GM12878 (cell line): ENCODE measurements at places on chromosomes 2 and 18. TPM values are rescaled to one million over a fixed set of nuclear protein-coding genes. Genes with fewer than 3 reads are reported as not detected.

The ALK gene
- polyA plus RNA-seq = not detected in 2 replicates

The SATB2 gene
- polyA plus RNA-seq = not detected in 2 replicates

The SLC4A3 gene
- polyA plus RNA-seq = 0.08 TPM in 1 of 2 replicates, not detected in the other

The SLC66A3 gene
- 12.7 and 13.2 TPM in 2 replicates for polyA plus RNA-seq

The ALPP gene
- polyA plus RNA-seq = not detected in 2 replicates

The GLB1L gene
- 0.94 and 1.3 TPM in 2 replicates for polyA plus RNA-seq

The ITGA4 gene
- 79.3 and 79.7 TPM in 2 replicates for polyA plus RNA-seq

The NEB gene
- 0.36 and 0.50 TPM in 2 replicates for polyA plus RNA-seq

The KIF5C gene
- polyA plus RNA-seq = 0.25 and 0.27 TPM in 2 replicates

The ICA1L gene
- polyA plus RNA-seq = 2.5 and 2.8 TPM in 2 replicates

The C2orf42 gene
- polyA plus RNA-seq = 13.0 and 19.8 TPM in 2 replicates

The SNORC gene
- not detected in 2 replicates for polyA plus RNA-seq

The MATN3 gene
- polyA plus RNA-seq = not detected in 2 replicates

The TWIST2 gene
- 0.13 TPM in 1 of 2 replicates, not detected in the other for polyA plus RNA-seq

The SPDYA gene
- polyA plus RNA-seq = 1.7 and 1.9 TPM in 2 replicates

The BCL11A gene
- 8.3 and 8.4 TPM in 2 replicates for polyA plus RNA-seq

The C2orf78 gene
- 0.52 and 0.53 TPM in 2 replicates for polyA plus RNA-seq

The FARSB gene
- polyA plus RNA-seq = 113 and 118 TPM in 2 replicates

The IFIH1 gene
- polyA plus RNA-seq = 8.4 and 24.9 TPM in 2 replicates

The PIAS2 gene
- polyA plus RNA-seq = 28.9 and 29.2 TPM in 2 replicates

The NT5C1B gene
- 0.40 and 0.41 TPM in 2 replicates for polyA plus RNA-seq

The CNGA3 gene
- polyA plus RNA-seq = not detected in 2 replicates

The MXD1 gene
- polyA plus RNA-seq = 5.1 and 5.5 TPM in 2 replicates

The C1GALT1C1L gene
- polyA plus RNA-seq = not detected in 2 replicates

The NMUR1 gene
- polyA plus RNA-seq = 0.04 TPM in 1 of 2 replicates, not detected in the other

The ANKRD44 gene
- 30.8 and 34.8 TPM in 2 replicates for polyA plus RNA-seq

The SRD5A2 gene
- polyA plus RNA-seq = not detected in 2 replicates

The RNF144A gene
- polyA plus RNA-seq = 0.19 and 0.40 TPM in 2 replicates

The NTSR2 gene
- not detected in 2 replicates for polyA plus RNA-seq

The FSHR gene
- not detected in 2 replicates for polyA plus RNA-seq

The MZT2B gene
- polyA plus RNA-seq = 290 and 320 TPM in 2 replicates

The CD302 gene
- polyA plus RNA-seq = 1.4 and 1.5 TPM in 2 replicates

The CCDC141 gene
- 3.7 and 4.1 TPM in 2 replicates for polyA plus RNA-seq

The CELF4 gene
- not detected in 2 replicates for polyA plus RNA-seq

The MYO7B gene
- 0.81 and 0.92 TPM in 2 replicates for polyA plus RNA-seq

The CYP20A1 gene
- 18.9 and 20.8 TPM in 2 replicates for polyA plus RNA-seq

The NEURL3 gene
- polyA plus RNA-seq = 0.58 and 0.79 TPM in 2 replicates

The AKAIN1 gene
- not detected in 2 replicates for polyA plus RNA-seq

The SERTAD2 gene
- 19.2 and 20.8 TPM in 2 replicates for polyA plus RNA-seq

The RHOB gene
- 0.45 and 1.1 TPM in 2 replicates for polyA plus RNA-seq

The HES6 gene
- polyA plus RNA-seq = 1.00 and 1.0 TPM in 2 replicates

The ADAM23 gene
- polyA plus RNA-seq = 5.7 and 6.0 TPM in 2 replicates

The ANAPC1 gene
- 49.4 and 56.9 TPM in 2 replicates for polyA plus RNA-seq

The CD8B2 gene
- not detected in 2 replicates for polyA plus RNA-seq

The ATP6V1C2 gene
- 1.1 and 1.5 TPM in 2 replicates for polyA plus RNA-seq

The SOX11 gene
- 0.02 and 0.04 TPM in 2 replicates for polyA plus RNA-seq

The PMS1 gene
- 45.8 and 50.6 TPM in 2 replicates for polyA plus RNA-seq

The KLHL29 gene
- polyA plus RNA-seq = 2.4 and 2.7 TPM in 2 replicates

The CYP26B1 gene
- not detected in 2 replicates for polyA plus RNA-seq

The KYNU gene
- 31.2 and 33.8 TPM in 2 replicates for polyA plus RNA-seq

The SP140 gene
- polyA plus RNA-seq = 85.4 and 85.7 TPM in 2 replicates

The IL36RN gene
- polyA plus RNA-seq = not detected in 2 replicates

The INPP5D gene
- 93.4 and 104 TPM in 2 replicates for polyA plus RNA-seq
